ENCODE measurements at places on chromosomes 11 and 22.

- DNase-seq: no peak
Measured at GRCh38 chr11:131099013-131099412, 182.7 kb upstream of the SNX19 start.

- no peak for DNase-seq
Measured at GRCh38 chr11:73317373-73317772, 9.3 kb downstream of the ARHGEF17 start.

DNA sequence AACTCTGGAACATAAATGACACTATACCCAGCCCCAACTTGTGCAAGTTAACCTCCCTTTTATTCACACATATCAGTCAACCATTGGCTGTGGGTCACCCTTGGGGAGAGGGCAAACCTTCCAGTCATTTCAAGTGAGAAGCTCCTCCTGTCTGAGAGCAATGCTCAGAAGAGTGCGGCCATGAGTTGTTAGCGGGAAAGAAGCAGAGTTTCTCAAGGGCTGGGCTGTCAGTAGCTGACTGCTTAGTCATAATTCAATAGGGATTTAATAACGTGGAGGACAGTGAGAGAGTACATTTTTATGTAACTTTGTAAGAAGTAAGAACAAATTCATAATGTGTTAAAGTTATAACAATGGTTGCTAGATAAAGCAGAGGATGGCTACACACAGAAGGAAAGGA is 5.1 kb downstream of the PATE2 start:
- DNase-seq: no peak

- no peak for DNase-seq
Measured at GRCh38 chr22:17919276-17920144, 104.9 kb downstream of the MICAL3 start.

DNA sequence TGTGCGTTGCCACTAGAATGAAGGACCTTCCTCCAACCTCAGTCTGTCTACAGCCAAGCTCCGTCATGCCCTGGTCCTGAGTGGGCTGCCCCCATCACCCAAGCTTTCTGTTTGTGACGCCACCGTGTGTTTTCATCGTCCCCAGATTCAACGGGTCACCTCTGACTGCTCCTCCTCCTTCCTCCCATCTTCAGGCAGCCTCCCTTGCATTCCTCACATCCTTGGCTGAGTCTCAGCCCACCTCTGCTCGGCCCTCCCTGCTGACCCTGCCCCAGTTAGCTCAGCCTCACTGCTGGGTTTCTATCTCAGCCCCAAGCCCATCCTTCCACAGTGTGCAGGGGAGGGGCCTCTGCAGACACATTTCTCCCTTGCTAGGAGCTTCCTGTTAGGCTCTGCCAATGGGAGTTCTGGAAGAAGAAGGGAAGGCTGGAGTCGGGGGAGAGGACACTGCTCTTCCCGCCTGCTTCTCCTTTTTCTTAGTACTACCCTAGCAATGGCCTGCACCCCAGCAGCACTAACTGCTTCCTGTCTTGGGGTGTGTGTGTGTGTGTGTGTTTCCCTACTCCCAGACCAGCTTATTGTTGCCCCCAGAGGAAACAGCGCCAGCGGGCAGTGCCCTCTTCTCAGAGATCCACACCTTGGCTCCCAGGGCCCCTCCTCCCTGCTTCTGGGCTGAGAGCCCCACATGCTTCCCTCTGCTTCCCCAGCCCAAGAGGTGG is 5.2 kb downstream of the IFT27 start:
- no peak for DNase-seq

DNA sequence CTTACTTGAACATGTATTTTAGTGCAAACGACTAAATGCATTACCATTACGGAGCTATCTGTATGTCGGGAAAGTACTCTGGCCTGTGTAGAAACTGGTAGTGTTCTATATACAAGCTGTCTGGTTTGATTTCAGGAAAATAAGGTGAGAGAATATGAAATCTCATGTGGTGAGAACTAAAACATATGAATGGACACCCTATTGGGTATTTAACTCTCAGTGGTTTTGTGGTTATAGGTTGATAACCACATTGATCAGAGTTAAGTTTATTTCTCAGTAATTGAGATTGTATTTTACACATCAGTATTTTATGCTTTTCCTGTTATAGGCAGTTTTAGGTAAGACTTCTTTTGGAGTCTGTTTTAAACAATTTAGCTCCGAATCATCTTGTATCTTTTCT is 10.4 kb downstream of the ANO5 start:
- DNase-seq: no peak

- no peak for DNase-seq
Measured at GRCh38 chr11:109046284-109046992, 375.6 kb upstream of the C11orf87 start.

DNA sequence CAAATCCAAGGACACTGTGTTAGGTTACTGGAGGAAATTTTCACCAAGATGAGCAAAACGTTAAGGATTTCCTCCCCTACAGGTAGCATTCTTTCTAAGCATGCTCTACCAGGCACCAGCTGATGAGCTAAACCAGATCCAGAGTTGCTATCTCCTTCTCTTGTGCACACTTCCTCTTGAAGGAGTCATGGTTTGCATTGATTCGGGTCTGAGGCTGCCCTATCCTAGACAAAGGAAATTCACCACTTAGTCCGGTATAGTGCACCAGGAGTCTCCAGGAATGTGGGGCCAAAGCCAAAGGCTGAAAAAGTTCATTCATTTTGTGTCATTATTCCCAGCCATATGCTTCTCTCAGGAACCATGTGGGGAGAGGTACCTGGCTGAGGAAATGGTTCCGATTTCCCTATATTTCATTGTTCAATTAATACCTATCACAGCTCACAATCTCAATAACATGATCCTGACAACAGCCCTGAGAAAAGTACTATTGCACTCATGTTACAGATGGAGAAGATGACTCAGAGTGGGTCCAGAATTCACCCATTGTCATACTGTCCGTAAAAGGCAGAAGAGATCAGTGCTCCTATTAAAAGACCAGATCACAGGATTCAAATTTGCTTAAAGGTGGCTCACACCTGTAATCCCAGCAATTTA is 39.1 kb downstream of the SLC35F2 start:
- DNase-seq: no peak

- no peak for DNase-seq
Measured at GRCh38 chr22:36213586-36213985, 12.0 kb upstream of the APOL4 start.

- no peak for DNase-seq
Measured at GRCh38 chr11:19281041-19281440, 40.3 kb upstream of the E2F8 start.

DNA sequence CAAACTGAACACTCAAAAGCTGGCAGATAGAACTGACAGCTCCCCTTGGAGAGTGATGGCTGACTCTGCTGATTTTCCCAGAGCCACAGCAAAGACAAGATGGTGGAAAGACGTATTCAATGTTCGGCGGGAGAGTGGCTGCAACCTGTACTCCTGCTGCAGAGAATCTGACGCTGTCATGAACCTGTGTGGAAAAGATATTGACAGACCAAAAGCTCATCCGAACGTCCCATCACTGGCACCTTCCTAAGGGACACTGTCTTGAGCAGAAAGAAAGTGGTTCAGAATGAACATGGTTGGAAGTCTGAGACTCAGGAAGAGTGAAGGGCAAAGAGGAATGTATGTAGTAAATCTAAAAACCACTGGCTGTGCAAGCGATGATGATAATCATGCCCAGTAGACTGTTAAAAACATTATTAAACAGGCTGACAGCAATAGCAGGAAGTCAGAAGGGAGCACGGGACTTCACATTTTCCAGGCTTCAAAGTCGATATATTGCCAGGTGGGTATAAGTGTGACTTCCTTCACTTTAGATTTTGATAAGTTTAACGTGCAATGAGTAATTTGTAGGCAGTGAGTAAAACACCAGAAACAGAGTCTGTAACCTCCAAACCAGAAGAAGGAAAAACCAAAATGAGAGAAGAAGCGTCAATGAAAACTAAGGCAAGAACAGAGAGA is 6.2 kb upstream of the IL17REL start:
- DNase-seq: no peak

DNA sequence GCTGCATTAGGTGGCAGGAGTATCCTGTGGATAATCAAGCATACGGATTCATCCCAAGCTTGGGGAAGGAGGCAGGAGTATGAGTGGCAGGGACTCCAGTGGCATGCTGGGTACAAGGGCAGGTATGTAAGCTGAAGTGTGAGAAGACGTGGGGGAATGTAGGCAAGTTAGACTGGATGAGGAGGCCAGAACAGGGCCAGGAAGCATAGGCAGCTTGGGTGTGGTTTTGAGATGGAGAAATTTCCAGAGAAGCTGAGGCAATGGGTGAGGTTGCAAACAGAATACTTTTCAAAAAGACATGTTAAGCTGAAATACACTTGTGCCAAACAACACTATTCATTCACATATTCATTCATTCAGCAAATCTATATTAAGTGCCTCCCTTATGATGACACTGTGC is 43.1 kb upstream of the AMOTL1 start:
- no peak for DNase-seq
